ENCODE measurements at places on chromosomes 5 and 9.

DNA sequence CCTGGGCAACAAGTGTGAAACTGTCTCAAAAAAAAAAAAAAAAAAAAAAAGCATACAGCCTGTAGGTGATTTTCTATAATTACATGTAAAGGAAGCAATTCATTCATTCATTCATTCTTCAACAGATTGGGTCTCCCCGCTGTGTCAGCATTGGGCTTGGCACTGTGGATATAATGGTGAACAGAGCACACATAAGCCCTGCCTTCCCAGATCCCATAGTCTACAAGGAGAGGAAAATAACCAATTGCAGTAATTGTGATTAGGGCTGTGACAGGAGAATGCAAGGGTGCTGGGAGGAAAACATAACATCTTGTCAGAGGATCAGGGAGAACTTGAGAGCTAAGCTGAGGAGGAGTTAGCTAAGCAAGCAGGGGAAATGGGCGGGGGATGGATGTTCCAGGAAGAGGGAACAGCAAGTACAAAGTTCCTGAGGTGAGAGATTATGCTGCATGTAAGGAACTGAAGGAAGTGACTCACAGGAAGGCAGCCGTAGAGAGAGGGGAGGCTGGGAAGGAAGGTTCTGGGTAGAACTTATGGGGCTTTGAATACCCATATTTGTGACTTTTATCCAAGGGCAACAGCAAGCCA is 24.0 kb upstream of the KLF9 start:
- no peak for DNase-seq

GRCh38 chr5:123450640-123451039 is 27.4 kb upstream of the CEP120 start:
- DNase-seq, result no peak

DNA sequence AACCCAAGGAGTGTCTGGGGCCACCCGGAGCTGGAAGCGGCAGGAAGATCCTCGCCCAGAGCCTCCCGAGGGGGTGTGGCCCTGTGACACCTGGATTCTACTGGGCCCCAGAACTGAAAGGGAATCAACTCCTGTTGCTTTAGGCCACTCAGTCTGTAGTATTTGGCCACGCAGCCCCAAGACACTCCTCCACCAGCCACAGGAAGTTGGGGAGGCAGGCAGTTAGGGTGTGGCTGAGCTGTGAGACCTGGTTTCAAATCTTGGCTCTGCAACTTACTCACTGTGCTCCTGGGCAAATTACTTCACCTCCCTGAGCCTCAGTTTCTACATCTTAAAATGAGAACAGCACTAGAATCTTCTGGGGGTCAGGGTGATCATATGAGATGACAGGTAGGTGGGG is 119.8 kb upstream of the PPP1R26 start:
- no peak for DNase-seq

- no peak for DNase-seq
Measured at GRCh38 chr5:14727928-14728458, 63.5 kb downstream of the OTULIN start.

DNA sequence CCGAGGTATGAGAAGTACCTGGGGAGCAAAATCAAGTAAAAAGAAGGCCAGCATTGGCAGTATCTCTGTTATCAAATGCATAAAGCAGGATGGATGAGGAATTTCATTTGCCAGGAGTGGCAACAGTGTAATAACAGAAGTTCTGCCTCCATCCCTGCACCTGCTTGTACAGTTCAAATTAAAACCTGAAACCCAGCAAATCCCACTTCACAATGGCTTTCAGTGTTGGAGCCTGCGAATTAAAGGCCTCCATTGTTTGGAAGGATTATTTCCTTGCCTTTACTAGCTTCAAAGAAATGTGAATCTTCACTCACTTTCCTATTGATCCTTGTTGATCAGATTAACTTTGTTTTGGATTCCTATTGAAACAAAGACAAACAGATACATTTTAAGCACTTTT is 31.5 kb upstream of the IRX1 start:
- no peak for DNase-seq
